Articular chondrocyte of knee joint (primary cell): ENCODE measurements at places on chromosomes 1 and 21. TPM values are rescaled to one million over a fixed set of nuclear protein-coding genes. Genes with fewer than 3 reads are reported as not detected.

The IFI44 gene
- 34.0 and 42.8 TPM in 2 replicates for total RNA-seq

The GPR37L1 gene
- under 0.01 TPM in 1 of 2 replicates, not detected in the other for total RNA-seq

The TMEM240 gene
- 2.2 and 3.2 TPM in 2 replicates for total RNA-seq

The ASTN1 gene
- total RNA-seq = under 0.01 TPM in 1 of 2 replicates, not detected in the other

The ATXN7L2 gene
- 1.6 and 2.4 TPM in 2 replicates for total RNA-seq

The FCAMR gene
- total RNA-seq = not detected in 2 replicates

The CRNN gene
- not detected in 2 replicates for total RNA-seq

The RAB42 gene
- total RNA-seq = 10.1 and 12.4 TPM in 2 replicates
